ENCODE measurements at places on chromosomes 11 and 22.

- DNase-seq = no peak
Measured at GRCh38 chr22:40261783-40262182, 84.1 kb downstream of the TNRC6B start.

GRCh38 chr11:114026355-114026754 is 33.2 kb upstream of the ZBTB16 start:
- DNase-seq = no peak

DNA sequence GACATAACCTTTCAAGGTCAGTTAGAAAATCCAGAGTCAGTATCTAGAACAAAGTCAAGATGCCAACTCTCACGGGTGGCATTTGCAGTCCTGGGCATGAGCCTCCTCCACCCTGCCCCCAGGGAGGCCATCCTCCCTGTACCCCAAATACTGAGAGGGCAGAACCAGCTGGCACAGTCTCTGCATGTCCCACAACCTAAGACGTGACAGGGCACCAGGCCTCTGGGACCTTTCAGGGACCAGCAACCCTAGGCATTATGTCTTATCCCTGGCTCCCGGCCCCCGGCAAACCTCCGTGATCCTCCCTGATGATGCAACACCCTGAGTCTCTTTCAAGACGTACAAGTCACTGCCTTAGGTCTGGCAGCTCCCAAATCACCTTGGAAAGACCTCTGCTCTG is 2.0 kb downstream of the MB start:
- DNase-seq = no peak

GRCh38 chr22:31917227-31917921 is 27.0 kb upstream of the YWHAH start:
- no peak for DNase-seq

DNA sequence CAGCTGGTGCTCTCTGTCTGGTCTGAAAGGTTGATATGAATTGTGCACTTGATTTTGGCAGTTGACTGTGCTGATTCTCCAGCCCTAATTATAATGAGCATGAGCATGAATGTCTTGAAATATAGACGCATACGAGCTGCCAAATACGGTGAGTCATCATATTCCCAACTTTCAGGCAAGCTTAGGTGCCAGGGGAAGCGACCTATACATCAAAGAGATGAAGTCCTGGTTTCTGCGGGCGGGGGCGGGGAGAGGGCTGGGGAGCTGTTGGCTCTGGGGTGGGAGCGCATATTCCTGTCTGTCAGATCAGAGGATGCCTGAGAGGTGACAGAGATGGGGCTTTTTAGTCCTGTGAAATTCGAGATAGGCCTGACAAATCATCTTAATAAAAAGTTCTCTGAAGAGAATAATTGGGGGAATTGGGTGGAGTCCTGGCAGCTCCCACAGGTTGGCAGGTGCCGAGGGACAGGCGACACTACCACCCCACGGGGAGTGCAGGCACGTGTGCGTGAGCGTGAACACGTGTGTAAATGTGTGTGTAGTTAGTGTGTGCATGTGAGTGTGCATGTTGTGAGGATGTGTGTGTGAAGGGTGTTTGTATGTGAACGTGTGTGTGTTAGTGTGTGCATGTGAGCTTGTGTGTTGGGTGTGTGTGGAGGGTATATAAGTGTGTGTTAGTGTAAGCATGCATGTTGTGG is 865.3 kb downstream of the TBC1D22A start:
- DNase-seq = no peak

GRCh38 chr11:23991165-23991539 is 505.7 kb upstream of the LUZP2 start:
- DNase-seq = no peak

GRCh38 chr22:29758959-29759358 is 7.8 kb downstream of the ZMAT5 start:
- no peak for DNase-seq

- no peak for DNase-seq
Measured at GRCh38 chr22:32996702-32997101, 61.5 kb downstream of the SYN3 start.

DNA sequence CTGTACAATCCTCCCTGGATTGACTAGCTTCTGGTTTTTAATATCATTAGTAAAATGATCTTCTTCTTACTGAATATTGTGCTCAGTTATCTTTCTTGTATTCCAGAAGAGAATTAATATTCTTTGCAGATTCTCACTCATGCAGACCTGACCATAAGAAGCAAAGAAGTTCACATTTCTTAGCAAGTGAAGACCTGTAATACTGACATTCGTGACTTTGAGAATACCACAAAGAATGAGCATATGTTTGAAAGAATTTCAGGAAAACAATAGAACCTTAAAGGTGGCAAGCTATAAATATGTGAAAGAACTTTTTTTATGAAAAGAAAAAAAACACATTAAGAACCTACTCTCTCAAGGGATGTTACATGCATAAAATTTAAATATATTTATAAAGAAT is 371.6 kb downstream of the JRKL start:
- DNase-seq = no peak

DNA sequence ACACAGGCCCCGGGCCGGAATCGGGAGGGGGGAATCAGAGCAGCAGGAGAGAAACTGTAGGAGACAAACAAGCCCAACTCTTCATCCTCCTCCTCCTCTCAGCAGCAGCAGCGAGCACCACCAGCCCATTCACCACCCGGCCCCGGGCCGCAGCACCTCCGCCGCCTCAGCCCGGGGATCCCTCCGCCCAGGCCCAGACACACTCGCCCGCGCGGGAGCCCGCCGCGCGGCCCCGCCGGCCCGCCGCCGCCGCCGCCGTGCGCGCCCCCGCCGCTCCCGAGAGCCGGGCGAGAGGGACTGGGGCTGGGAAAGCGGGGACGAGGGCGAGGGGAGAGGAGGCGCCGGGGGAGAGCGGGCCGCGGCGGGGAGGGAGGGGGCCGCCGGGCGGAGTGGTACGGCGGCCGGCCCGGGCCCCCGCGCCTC is at the start of gene PHF21A:
Gene PHF21A (minus strand): TSS at position 154 of the 423 bp plus-strand sequence. CDS start 37,235 bp downstream, outside the sequence.
- peak; percentile 98 for DNase-seq

DNA sequence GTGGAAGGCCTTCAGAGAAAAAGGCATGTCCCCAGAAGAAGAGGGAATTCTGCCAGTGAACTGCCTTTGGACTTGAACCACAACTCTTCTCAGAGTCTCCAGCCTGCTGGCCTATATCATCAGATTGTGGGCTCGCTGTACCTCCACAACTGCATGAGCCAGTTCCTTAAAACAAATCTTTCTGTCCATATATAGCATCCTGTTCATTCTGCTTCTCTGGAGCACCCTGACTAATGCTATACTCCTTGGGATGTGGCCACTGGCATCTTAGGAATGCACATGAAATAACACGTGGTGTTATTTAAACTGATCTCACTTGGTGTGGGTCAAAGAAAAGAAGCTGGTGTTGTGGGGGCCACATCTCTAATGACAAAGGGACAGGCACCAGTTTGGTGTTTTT is 58.3 kb upstream of the VSTM5 start:
- DNase-seq = no peak

DNA sequence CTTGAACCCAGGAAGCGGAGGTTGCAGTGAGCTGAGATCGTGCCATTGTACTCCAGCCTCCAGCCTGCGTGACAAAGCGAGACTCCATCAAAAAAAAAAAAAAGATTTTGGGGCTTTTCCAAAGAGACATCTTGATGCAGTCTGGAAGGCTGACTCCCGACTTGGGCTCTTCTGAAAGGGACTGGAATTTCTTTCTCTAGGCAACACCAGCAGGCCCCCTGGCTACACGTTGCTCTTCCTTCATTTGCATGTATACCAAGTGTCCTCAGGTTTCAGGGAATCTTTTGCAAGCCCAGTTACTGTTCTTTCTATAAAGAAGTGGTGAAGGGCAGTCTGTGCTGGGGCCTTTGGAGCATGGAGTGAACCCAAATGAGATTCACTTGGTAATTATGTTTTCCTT is 211.0 kb downstream of the GRIK4 start:
- no peak for DNase-seq

DNA sequence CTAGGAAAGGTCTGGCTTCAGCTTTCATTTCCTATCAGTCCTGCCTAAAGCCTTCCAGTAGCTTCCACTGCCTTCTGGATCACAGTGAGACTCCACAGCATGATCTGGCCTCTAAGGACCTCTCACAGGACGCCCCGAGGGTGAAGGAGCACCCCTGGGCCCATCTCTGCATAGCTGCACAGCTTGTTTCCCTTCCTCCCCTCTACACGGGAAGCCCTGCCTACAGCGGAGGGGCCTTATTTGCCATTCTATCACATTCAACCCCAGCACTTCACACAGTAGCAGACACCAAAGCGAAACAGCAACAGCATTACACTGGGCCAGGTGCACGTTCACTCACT is 162.3 kb upstream of the GRK3 start:
- no peak for DNase-seq

GRCh38 chr22:44005524-44005923 is 18.6 kb upstream of the PARVB start:
- no peak for DNase-seq
